ENCODE measurements at places on chromosomes 1 and 21. TPM values are rescaled to one million over a fixed set of nuclear protein-coding genes. Genes with fewer than 3 reads are reported as not detected.

FAM72C gene
- total RNA-seq, result not detected

SV2A gene
- total RNA-seq, result 1.2 TPM

MAP3K7CL gene
- not detected for total RNA-seq

CHIA gene
- not detected for total RNA-seq

IL19 gene
- total RNA-seq, result not detected

GPR37L1 gene
- total RNA-seq, result 0.95 TPM

AIRE gene
- not detected for total RNA-seq

CRB1 gene
- 0.14 TPM for total RNA-seq

NIT1 gene
- total RNA-seq, result 74.2 TPM

GNG4 gene
- 4.4 TPM for total RNA-seq

UTS2 gene
- not detected for total RNA-seq

S100A14 gene
- 514 TPM for total RNA-seq

OR2T33 gene
- not detected for total RNA-seq

ZBTB8A gene
- 2.2 TPM for total RNA-seq

OR2T35 gene
- total RNA-seq, result not detected

NBPF15 gene
- 32.0 TPM for total RNA-seq

AMPD1 gene
- 3.2 TPM for total RNA-seq

RCSD1 gene
- 25.6 TPM for total RNA-seq

KRTAP20-4 gene
- not detected for total RNA-seq

OR6N2 gene
- not detected for total RNA-seq

OLIG2 gene
- not detected for total RNA-seq

TRAPPC3 gene
- total RNA-seq, result 165 TPM

FAM163A gene
- 0.14 TPM for total RNA-seq

ERG gene
- 8.6 TPM for total RNA-seq

TEKT2 gene
- not detected for total RNA-seq

RHD gene
- not detected for total RNA-seq

LIPI gene
- not detected for total RNA-seq

FCRL5 gene
- 1.1 TPM for total RNA-seq

LCE3E gene
- not detected for total RNA-seq

ESRRG gene
- 1.5 TPM for total RNA-seq

ESPN gene
- 173 TPM for total RNA-seq

SH3D21 gene
- 16.5 TPM for total RNA-seq

ENAH gene
- total RNA-seq, result 140 TPM

MMEL1 gene
- 10.5 TPM for total RNA-seq

HSPG2 gene
- 343 TPM for total RNA-seq

KLHDC7A gene
- total RNA-seq, result 0.32 TPM

VASH2 gene
- total RNA-seq, result 1.7 TPM

C1orf141 gene
- total RNA-seq, result not detected

KIF21B gene
- 30.0 TPM for total RNA-seq

CYYR1 gene
- total RNA-seq, result 6.6 TPM

HSPA6 gene
- total RNA-seq, result 0.82 TPM

ZSWIM5 gene
- 14.2 TPM for total RNA-seq

ANGPTL3 gene
- total RNA-seq, result not detected

LRRC52 gene
- total RNA-seq, result not detected

KLF17 gene
- total RNA-seq, result not detected

SLAMF8 gene
- 7.1 TPM for total RNA-seq

IGSF9 gene
- 40.7 TPM for total RNA-seq

ADAMTS5 gene
- 9.2 TPM for total RNA-seq

AMY2A gene
- not detected for total RNA-seq

ILDR2 gene
- total RNA-seq, result 1.5 TPM

AGT gene
- 1.7 TPM for total RNA-seq

Measured in transverse colon (tissue), 4 donors.